ENCODE measurements at places on chromosomes 11 and 22. TPM values are rescaled to one million over a fixed set of nuclear protein-coding genes. Genes with fewer than 3 reads are reported as not detected.

Gene NXPE1
- total RNA-seq, result not detected

Gene OSM
- 19.7 TPM for total RNA-seq

Gene RIMBP3C
- 0.59 TPM for total RNA-seq

GRCh38 chr11:69638941-69639681 is 1.8 kb upstream of the CCND1 start:
- peaks cover 70% of the 10 kb centered on the region for H3K4me1 ChIP-seq
- peak overlapping the region; percentile 86 for H3K27ac ChIP-seq
- no peaks in the 10 kb centered on the region for H3K27me3 ChIP-seq
- DNase-seq, result peak; percentile 77

DNA sequence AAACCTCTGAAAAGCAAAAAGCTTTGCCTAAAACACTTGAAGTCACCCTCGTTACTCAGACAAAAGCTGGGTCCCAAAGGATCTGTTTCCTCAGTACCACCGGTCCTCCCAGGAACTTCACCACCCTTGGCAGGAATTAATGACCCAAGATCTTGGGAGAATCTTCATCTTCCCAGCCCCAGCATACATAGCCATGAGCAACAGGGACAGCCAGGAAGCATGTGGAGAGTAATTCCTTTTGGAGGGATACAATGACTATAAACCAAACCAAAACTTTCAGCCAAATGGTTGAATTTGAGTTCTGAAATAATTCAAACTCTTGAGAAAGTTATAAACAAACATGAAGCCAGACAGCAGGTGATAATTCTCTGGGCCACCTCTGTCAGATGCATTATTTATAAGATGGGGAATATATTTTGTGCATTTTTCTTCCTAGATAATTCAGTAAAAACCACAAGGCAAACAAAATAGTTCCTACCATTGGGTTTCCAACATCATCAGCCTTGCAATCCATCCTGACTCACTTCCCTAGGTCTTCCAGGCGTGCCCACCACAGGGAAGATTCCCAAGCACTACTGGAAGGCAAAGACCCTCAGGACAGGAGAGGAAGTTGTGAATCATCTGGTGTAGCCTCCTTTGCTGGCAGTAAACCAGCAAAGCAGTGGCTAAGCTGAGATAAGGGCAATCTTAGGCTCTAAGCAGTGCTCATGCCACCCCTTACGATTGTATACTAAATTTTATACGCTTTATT is 71.7 kb upstream of the DRD2 start:
- H3K4me1 ChIP-seq, result no peaks in the 10 kb centered on the region
- H3K36me3 ChIP-seq, result no peaks in the 10 kb centered on the region
- no peak for DNase-seq
- no peak overlapping the region for H3K4me3 ChIP-seq

DNA sequence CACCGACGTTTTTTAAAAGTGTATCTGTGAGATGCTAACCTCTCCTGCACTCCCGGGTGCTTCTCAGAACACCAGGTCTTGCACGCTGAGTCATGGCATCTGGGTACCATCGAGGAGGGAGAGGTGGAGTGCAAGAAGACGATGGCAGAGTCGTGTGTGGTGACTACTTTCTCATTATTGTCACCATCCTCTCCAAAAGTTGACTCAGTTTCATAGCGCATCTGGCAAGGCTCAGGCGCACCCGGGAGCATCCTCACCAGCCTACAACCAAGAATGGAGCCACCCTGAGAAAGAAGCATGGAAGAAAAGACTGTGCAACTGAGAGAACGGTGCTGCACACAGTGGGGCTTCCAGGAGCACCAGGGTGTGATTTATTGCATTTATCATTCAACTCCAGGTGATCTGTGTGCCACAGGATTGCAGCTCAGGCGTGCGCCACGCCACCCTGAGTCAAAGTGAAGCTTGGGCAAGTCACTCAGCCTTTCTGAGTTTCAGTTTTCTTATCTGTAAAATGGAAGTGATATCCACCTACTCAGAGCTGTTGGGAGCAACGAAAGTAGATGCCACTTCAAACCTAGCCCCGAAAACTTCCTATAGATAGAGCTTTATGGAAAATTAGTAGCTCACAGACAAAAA is 65.4 kb downstream of the LINC01488 start:
- H3K27me3 ChIP-seq, result no peaks in the 10 kb centered on the region
- H3K36me3 ChIP-seq, result no peaks in the 10 kb centered on the region

DNA sequence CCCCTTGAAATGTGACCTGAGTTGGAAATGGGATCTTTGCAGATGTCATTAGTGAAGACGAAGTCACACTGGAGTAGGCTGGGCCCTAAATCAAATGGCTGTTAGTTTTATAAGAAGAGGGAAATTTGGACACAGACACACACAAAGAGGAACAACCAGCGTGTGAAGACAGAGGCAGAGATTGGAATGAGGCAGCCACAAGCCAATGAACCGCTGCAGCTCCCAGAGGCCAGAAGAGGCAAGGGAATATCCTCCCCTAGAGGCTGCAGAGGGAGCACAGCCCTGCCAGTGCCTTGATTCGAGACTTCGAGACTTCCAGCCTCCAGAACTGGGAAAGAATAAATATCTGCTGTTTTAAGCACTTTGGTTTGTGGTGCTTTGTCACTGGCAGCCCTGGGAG is 484.5 kb downstream of the MN1 start:
- H3K4me1 ChIP-seq, result no peaks in the 10 kb centered on the region
- H3K27me3 ChIP-seq, result no peaks in the 10 kb centered on the region
- no peak overlapping the region for H3K4me3 ChIP-seq
- no peak for DNase-seq
- H3K36me3 ChIP-seq, result no peaks in the 10 kb centered on the region
- H3K27ac ChIP-seq, result no peak overlapping the region
